ENCODE measurements at places on chromosomes 5 and 9.

GRCh38 chr5:36052538-36052937, 14.1 kb downstream of the UGT3A2 start:
- no peak for DNase-seq

DNA sequence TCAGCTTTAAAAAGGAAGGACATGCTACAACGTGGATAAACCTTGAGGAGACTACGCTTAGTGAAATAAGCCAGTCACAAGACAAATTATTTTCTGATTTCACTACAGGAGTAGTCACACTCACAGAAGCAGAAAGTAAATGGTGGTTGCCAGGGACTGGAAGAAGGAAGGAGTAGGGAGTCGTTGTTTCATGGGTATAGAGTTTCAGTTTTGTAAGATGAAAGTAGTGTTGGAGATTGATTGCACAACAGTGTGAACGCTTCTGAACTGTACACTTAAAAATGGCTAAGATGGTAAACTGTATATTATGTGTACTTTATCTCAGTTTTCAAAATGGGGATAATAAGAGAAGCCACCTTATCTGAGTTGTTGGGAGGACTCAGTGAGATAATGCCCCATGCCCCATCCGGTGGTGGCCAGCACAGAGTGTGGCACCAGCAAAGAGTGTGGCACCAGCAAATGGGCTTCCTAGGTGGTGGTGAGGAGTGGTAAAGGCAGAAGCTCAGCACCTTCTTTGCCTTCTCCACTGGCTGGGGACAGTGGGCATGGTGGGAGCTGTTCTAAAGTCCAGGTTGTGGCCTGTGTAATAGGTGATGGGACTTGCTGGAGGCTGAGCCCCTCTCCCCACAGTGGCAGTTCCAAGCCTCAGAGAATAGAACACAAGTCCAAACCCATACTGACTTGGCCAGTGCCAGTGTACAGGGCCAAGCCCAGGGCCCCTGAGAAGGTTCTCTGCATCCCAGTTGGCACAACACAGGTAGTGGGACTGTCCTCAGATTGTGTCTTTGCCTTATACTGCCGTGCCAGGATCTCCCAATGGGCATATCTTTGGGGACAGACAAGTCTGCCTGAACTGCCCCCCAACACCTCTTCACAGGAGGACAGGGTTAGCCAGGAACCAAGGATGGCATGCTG, 4.4 kb downstream of the SLC22A4 start:
- DNase-seq: no peak

- DNase-seq: no peak
These were observed 11.8 kb downstream of the ELL2 start for GRCh38 chr5:95949810-95950209.

GRCh38 chr5:2282893-2283292, 400.2 kb upstream of the IRX4 start:
- DNase-seq: no peak

GRCh38 chr5:90014420-90014819, 395.1 kb downstream of the CETN3 start:
- DNase-seq: no peak

DNA sequence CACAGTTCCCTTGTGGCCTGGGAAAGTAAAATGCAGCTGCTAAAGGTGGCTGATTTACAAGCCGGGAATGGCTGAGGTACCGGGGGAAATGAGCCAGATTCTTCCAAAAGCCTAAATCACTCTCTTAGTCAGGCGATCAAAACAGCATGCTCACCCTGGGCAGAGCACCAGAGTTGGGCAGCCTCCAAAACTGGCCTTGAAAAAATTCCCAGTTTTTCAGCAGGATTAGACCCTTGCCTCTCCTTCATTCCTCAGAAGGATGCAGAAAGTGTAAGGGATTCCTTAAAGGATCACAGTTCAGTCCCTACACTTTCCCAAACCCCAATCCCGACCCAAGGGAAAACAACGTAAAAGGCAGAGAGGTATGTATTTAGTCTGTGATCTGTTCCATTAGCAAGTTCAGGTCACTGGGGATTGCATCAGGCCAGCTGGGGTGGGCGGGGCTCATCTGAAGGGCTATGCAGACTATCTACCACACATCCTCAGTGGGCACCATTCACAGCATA, 16.9 kb downstream of the TMEM174 start:
- no peak for DNase-seq

DNA sequence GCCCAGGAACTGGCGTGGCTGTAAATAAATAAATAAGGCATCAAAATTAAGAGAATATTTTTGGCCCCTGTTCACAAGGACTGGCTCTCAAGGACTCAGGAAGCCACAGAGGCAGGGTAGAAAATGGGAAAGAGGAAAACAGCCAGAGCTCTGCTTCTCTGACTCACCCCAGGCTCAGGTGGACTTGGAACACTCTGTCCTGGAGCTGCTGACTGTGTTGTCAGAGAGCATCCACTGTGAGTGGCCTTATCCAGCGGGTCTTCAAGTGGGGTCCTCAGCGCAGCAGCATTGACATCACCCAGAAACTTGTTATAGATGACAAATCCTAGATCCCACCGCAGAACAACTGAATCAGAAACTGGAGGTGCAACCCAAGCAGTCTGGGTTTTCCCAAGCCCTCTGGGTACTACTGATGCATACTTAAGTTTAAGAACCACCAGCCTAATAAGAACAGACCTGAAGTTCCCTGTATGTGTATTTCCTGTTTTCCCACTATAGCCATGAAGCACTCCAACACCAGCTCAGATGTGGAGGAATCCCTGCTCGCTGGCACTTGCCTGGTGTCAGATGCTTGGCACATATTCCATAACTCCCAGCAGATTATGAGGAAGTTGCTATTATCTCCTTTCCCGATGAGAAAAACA, 20.5 kb downstream of the ADRA1B start:
- DNase-seq: no peak

DNA sequence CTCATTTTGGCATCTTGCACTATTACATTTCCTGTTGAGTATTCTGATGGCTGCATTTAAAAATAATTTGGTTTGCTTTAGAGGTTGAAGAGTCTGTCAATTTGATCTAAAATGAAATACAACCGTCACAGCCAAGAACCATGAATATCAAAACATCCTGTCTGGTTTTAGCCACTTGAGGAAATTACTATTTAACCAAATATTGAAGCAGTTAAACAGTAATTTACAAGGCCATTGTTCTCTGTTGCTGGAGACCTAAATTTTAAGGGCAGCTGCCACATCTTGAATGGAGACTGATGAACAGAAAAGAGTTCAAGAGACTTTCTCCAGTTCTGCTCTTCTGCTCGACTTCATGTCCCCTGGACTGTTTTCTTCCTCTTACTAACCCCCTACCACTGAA, 549.4 kb downstream of the LRRC70 start:
- no peak for DNase-seq

- DNase-seq: no peak
These were observed 423.0 kb upstream of the CD180 start for GRCh38 chr5:67619636-67620035.

GRCh38 chr9:79312686-79313421, 258.9 kb upstream of the TLE4 start:
- no peak for DNase-seq

DNA sequence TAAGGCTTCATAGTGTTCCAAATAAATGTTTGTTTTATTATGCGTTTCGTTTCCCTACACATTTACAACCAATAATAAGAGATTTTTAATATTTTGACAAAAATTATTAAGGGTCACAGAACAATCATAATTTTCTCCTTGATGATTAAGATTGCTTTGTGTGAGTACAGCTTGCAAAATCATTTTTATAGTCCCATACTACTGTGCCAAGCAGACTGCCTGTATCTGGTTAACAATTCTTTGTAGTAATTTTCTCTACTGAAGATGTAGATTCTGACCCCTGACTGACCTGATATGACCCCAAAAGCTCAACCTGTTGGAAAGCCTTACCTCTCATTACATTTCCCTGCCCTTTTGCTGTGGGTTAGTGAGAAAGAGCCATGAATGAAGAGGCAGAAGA, 311.9 kb upstream of the PIK3R1 start:
- no peak for DNase-seq

DNA sequence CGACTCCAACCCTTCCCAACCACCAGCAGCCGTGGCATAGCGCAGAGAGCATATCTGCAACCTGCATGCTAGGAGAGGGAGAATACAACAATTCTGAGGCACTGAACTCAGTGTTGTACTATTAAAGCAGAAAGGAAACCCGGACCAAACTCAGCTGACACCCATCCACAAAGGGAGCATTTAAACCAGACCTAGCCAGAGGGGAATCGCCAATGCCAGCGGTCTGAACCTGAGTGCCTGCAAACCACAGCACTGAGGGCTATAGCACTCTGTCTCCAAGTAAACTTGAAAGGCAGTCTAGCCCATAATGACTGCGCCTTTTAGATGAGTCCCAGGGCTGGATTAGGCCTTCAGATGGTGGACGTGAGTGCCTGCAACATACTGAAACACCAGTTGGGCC, 494.4 kb upstream of the PTPRD start:
- no peak for DNase-seq

GRCh38 chr5:37776826-37777225, 63.0 kb downstream of the GDNF start:
- DNase-seq: no peak

GRCh38 chr5:65508978-65509377, 27.3 kb upstream of the ADAMTS6 start:
- DNase-seq: no peak

- DNase-seq: no peak
These were observed 195.5 kb downstream of the DRD1 start for GRCh38 chr5:175248416-175248905.

GRCh38 chr9:137130176-137130755, 8.7 kb upstream of the GRIN1 start:
- DNase-seq: no peak

- no peak for DNase-seq
These were observed 4.0 kb upstream of the MYORG start for GRCh38 chr9:34380511-34381315.

DNA sequence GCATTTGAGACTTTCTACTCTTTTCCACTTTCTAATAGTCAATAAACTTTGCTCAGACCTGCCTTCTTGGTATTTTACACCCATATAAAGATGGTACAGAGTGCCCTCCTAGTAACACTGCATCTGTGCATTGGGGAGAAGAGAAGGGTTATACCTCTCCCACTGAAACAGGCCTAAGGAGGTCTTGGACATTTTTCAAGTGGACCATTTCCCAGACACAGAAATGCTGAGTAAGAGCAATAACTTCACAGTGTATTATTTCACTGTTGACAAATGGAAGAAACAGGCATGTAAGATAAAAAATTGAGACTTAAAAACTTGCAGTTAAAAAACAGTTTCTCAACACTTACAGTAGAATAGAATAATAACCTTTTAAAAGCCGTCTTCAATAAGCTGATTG, 1224.0 kb upstream of the CDH18 start:
- no peak for DNase-seq

DNA sequence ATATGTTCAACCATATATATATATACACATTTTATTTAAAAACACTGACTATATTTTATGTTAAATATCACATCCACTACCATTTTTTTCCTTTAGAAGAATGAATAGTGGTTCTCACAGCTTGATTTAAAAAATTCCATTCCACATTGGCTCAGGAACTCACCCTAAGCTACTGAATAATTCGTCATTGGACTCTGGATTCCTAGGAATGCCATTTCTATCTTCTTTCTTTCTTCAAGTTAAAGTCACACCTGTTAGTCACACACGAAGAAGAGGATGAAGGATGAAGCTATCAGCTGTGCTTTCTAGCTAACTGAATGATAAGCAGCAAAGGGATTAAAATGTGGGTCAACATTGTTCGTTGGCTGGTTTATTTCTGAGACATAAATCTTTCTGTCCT, 7.9 kb downstream of the ELOVL7 start:
- no peak for DNase-seq

GRCh38 chr5:79205965-79206364, 30.0 kb upstream of the JMY start:
- DNase-seq: no peak

DNA sequence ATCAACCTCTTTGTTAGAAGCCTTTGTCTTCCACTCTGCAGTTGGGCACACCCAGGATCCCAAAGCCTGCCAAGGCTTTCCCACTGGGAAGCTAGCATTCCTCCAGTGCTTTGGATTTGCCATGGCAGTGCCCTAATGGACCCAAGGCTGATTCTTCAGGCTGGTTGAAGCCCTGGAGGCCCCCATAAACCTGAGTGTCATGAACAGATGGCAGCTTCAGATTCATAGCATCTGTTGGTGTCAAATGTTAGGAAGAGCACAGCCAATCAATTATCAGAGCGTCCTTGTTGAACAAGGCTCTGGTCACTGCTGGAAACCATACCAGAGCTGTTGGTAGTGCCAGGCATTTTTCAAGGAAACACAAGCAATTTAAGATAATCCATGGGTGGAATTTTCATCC, 241.1 kb upstream of the KLF4 start:
- no peak for DNase-seq

GRCh38 chr5:98453296-98453695, 320.2 kb upstream of the RGMB start:
- no peak for DNase-seq

GRCh38 chr9:127137640-127138360, 15.4 kb upstream of the ANGPTL2 start:
- DNase-seq: no peak

DNA sequence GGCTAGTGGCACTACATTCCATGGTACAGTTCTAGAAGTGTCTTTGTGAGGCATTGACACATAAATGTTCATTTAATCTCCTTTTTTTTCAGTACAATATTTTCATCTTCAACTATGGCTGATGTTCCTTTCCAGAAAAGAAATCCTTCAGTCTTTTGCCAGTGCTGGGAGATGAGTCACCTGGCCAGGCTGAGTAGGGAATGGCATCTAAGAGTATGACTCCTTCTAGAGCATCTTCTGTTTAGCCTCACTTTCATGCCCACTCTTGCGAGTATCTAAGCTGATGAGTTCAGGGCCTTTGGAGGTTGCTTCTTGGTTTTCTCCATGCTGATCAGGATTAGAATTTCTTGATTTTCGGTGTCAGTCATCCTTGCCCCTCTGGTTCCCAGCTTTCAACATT, 124.4 kb downstream of the SLC28A3 start:
- no peak for DNase-seq

- no peak for DNase-seq
These were observed 14.2 kb upstream of the SERINC5 start for GRCh38 chr5:80269991-80270438.

- no peak for DNase-seq
These were observed 28.3 kb downstream of the GALNT10 start for GRCh38 chr5:154218786-154219185.

DNA sequence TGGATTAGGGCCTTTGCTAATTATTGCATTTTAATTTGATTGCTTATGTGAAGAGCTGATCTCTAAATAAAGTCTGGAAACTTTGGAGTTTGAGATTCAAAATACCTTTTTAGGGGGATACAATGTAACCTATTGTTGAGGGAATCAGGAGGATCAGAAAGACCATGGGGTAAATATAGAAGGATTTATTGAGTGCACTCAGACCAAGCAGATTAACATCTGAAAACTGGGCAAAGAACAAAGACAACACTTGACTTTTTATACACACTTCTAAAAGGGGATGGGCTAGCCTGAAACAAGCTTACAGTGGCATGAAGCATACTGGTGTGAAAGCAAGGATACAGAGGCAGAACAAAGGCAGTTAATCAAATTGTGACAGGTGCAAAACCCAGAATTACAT, 174.3 kb downstream of the MRPS30 start:
- no peak for DNase-seq

GRCh38 chr5:96796434-96796833, 11.3 kb downstream of the ERAP1 start:
- DNase-seq: no peak

- DNase-seq: no peak
These were observed 10.8 kb upstream of the ARSI start for GRCh38 chr5:150313501-150313900.

- no peak for DNase-seq
These were observed 65.2 kb downstream of the PPARGC1B start for GRCh38 chr5:149795360-149795759.

- no peak for DNase-seq
These were observed 12.5 kb downstream of the AGXT2 start for GRCh38 chr5:35035271-35035670.

- DNase-seq: peak; percentile 74
These were observed at the start of gene PNPLA7 for GRCh38 chr9:137550231-137550621. TSS of gene PNPLA7 (minus strand) at chr9:137550402. CDS start at chr9:137550197, 205 bp downstream.

All from NT2/D1 (cell line).